H7 (cell line): ENCODE measurements at places on chromosomes 5 and 9. TPM values are rescaled to one million over a fixed set of nuclear protein-coding genes. Genes with fewer than 3 reads are reported as not detected.
A peak's percentile ranks its signal among the peaks of the same experiment; 100 is the strongest.

Gene FPGS
- total RNA-seq: 84.9 and 92.2 TPM in 2 replicates

Gene HMCN2
- total RNA-seq: 2.3 and 5.2 TPM in 2 replicates

Gene HSD17B3
- total RNA-seq: 0.24 TPM in 1 of 2 replicates, not detected in the other

Gene COL15A1
- not detected in 2 replicates for total RNA-seq

Gene SPAG8
- total RNA-seq: 0.15 and 0.55 TPM in 2 replicates

GRCh38 chr9:68428481-68428880, 72.1 kb downstream of the PGM5 start:
- DNase-seq: no peak

DNA sequence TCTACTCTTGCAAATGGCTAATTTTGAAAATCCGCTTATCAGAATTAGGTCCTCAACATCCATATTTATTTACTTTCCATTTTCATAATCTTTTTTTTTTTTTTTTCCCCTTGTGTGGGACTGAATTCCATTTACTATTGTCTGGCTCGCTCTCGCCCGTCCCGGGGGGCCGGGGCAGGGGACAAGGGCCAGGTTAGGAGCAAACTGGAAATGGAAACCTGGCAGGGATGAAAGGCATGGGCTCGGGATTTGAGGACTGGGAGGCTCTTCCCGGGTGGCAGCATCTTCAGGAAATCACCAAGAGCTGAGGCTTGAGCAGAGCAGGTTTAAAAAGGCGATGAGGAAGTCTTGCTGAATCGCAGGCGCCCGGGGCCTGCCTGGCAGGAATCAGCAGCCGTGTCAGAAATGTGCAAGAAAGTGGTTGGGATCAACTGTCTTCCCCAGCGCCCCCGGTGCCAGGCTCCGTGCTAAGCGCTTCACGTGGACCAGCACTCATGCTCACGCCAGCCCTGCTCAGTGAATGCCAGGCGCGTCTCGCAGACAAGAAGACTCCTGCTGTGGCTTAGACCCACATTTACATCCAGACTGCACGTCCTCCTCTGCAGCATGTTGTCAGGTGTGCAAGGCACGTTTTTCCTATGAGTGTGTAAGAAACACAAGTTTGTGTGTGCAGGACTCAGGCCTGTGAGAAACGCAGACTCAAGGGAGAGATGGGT, 66.3 kb upstream of the UNC5A start:
- DNase-seq: peak; percentile 67

GRCh38 chr5:175308701-175309100, 135.3 kb downstream of the DRD1 start:
- no peak for DNase-seq

DNA sequence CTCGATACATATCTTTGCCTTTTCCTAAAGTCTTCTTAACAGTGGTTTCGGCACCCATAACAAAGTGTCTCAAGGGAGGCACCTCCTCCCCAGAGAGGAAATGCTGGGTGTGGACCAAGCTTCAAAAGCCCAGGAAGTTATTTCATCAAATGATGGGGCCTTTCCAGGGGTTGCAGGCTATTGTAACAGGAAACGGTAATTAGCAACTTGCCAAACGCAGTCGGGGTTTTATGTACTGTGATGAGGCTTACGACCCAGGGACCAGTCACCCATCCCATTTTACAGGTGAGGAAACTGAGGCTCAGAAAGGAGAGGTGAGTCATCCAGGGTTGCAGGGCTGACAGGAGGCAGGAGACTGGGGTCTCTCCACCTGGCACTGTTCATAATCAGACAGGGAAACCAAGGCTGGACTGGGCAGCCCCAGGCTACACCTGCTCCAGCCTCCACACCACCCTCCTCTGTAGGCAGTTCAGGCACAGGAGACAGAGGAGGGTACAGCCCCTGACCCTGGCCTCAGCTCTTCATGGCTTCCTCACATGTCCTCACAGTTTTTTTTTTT, 30.0 kb upstream of the SUSD3 start:
- DNase-seq: no peak

DNA sequence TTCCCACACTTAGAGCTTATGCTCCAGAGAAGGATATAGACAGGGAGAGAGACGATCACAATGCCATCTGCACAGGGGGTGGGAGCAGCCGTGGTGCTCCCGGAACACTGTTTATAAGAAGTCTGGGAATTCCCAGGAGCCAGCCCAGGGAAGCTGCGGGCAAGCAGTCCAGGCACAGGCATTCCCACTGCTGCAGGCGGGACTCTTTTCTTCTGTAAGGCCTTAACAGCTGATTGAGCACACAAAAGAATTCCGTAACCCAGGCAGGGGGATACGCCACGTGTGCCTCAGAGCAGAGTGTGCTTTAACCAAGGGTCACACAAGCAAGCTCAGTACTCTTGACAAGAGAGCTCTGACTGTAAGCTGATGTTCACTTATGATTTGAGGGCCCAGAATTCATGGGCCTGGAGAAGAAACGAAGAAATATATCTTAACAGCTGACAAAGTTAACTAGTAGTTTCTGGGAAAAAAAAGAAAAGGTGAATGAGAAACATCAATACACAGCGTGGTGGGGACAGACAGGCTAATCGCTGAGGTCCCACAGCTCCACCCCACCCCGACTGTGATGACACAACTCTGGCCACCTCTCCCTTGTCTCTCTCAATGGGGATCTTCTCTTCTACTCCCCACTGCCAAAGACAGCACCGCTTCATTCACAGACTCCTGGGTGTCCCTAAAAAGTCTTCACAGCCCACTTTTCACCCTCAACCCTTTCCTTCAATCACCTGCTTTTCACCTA, 85.9 kb upstream of the SIMC1 start:
- DNase-seq: peak; percentile 79

DNA sequence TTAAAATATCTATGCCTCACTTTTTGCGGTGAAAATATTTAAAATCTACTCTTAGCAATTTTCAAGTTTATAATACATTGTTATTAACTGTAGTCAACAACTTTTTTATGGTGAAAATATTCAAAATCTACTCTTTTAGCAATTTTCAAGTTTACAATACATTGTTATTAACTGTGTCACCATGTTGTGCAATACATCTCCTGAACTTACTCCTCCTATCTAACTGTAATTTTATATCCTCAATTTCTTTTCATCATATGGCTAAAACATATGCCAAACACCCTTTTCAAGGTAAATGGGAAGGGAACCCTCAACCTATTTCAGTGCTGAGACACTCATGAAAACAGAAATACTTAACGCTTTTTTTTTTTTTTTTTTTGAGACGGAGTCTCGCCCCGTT, 982.7 kb upstream of the DMAC1 start:
- DNase-seq: no peak

DNA sequence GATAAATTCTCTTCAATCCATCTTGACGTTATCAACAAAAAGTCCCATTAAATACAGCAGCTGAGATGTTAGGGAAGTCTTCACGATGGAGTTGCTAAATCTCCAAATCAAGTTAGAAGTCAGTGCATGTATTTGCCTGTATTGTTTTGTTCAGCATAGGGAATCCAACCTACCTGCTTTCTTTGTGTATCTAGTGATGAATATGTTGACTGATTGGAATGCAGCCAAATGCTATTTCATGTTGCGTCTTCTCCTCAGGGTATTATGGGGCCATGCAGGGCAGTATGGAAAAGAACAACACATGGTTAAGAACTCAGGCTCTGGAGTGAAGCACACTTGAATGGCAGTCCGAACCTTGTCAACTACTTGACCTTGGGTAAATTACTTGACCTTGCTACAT, 529.5 kb upstream of the ZNF462 start:
- DNase-seq: no peak

GRCh38 chr5:28493456-28493855, 1455.1 kb upstream of the CDH9 start:
- DNase-seq: no peak
